KG1 (cell line): ENCODE measurements at places on chromosomes 5 and 9.

DNA sequence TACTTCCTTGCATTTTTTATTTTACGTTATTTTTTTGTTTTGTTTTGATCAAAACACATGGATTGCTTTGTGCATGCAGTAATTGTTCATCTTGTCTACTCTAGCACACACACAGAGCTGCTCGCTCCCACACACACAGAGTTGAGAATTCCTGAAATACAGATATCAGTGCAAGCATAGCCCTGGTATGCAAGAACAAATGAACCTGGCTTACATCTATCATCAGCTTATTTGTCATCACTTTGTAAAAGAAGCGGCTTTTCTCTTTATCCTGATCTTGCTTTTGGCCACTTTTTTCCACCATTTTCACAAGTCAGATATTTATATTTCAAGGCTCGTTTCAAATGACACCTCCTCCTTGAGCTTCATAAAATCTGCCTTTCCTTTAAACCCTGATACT is 1435.7 kb downstream of the MAT2B start:
- DNase-seq, result no peak

DNA sequence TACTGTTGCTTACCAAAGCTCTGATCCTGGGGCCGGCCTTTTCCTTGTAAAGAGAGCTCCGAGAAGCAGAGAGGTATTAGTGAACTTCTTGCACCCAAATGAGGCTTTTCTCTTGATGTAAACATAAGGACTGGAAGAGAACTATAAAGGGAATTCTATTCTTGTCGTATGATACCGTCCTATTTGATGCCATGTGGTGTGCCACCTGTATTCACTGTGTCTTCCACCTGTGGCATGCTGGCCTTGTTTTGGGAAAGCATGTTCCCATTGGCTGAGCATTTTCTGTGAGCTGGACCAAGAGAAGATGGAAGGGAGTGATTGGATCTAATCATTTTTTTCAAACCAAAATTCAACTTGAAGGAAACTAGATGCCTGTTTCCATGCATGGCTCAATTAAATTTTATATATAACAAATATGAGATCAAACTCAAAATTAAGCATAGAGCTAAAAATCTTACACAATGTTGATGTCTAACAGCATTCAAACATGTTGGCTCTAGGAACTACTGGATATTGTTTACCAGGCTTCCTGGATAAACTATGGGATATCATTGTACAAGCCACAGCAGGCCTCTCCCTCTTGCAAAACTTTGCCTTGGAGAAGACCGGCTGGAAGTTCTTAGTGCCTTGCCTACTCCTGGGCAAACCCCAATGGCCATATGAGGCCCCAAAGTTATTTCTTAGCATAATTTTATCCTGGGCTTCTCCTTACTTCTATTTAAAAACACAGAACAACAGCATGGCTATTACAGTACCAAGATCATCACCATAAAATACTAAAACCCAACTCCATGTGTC is 115.3 kb downstream of the TSSK1B start:
- no peak for DNase-seq

- no peak for DNase-seq
These were observed 764.2 kb upstream of the ZNF608 start for GRCh38 chr5:125510651-125511050.

- no peak for DNase-seq
These were observed 131.6 kb upstream of the RASA1 start for GRCh38 chr5:87136096-87136495.

DNA sequence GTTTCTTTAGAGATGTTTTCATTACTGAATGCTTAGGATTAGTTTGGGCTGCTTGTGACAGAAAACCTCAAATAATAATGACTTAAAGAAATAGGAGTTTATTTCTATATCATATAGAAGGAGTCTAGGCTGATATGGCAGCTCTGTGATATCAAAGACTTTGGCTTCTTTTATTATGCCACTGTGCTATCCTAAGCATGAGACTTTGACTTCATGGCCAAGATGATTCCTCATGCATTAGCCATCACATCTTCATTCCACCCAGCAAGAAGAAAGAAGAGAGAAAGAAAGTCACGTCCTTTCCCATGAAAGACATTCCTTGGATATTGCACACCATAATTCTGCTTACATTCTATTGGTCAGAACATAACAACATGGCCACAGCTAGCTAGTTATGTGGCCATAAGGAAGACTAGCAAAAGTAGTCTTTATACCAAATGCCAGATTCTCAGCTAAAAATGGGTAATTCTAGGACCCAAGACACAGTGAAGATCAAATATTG is 76.2 kb downstream of the DAPK1 start:
- DNase-seq, result no peak

DNA sequence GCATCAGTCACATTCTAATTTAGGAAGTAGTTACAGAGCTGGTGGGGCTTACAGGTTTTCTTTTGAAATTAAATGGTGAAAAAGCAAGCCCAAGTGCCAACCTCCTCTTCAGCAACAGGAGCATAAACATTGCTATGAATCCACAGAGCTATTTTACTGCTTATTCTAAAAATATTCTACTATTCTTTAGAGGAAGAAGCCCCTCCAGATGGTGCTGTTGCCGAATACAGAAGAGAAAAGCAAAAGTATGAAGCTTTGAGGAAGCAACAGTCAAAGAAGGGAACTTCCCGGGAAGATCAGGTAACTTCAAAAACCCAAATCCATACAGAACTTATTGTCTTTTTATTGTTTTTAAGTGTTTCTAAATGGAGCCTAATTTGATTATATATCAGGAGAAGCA is 202.8 kb downstream of the CWC27 start:
- no peak for DNase-seq

GRCh38 chr5:79731775-79732174 is 42.1 kb downstream of the CMYA5 start:
- no peak for DNase-seq

DNA sequence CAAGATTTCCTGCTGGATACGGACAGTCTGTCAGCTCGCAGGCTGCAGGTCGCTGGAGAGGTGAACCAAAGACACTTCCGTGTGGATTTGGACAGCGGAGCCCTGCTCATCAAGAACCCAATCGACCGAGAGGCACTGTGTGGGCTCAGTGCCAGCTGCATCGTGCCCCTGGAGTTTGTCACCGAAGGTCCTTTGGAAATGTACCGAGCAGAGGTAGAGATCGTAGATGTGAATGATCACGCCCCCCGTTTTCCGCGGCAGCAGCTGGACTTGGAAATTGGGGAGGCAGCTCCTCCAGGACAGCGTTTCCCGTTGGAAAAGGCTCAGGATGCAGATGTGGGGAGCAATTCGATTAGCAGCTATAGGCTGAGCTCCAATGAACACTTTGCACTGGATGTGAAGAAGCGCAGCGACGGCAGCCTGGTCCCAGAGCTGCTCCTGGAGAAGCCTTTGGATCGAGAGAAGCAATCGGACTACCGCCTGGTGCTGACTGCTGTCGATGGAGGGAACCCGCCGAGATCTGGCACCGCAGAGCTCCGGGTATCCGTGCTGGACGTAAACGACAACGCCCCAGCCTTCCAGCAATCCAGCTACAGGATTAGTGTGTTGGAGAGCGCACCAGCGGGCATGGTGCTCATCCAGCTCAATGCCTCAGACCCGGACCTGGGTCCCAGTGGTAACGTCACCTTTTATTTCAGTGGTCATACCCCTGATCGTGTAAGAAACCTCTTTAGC is 658 bp downstream of the PCDHGC4 start:
- DNase-seq, result no peak

DNA sequence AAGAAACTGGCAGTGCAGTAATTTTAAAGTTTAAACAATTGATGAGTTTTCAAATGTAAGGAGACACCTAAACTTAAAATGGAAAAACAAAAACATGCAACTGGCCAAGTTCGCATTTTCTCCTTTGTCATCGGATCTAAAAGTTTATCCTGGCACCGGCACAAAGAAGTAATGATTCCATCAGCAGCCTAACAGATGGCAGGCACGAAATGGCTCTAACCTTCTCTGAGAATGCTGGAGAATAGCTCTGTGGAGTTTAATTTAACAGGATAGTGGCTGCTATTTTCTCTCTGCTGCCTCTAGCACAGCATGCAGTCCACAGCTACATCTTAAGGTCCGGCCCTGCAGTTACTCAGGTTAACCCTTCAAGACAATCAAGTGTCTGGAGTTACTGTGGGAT is 82.2 kb downstream of the PRELID2 start:
- DNase-seq, result no peak

GRCh38 chr9:81620002-81620390 is 69.4 kb downstream of the TLE1 start:
- DNase-seq, result peak; percentile 7

- no peak for DNase-seq
These were observed 38.7 kb upstream of the SLC36A1 start for GRCh38 chr5:151408591-151409230.

DNA sequence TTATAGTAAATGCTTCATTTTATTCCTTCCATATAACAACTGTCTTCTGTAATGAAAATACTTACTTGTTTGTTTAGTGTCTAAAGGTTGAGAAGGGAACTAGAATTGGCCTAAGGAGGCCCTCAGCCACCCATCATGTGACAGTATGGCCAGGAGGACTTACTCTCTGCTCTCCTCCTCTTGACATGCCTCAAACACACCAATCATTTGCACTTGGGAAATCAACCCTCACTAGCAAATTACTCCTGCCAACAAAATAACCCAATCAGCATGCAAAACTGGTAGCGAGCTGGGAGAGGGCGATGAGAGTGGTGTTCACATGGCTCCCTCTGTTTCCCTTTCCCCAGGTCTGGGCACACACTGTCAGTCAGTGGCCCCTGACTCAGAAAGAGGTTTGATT is 58.6 kb upstream of the MEF2C start:
- no peak for DNase-seq

DNA sequence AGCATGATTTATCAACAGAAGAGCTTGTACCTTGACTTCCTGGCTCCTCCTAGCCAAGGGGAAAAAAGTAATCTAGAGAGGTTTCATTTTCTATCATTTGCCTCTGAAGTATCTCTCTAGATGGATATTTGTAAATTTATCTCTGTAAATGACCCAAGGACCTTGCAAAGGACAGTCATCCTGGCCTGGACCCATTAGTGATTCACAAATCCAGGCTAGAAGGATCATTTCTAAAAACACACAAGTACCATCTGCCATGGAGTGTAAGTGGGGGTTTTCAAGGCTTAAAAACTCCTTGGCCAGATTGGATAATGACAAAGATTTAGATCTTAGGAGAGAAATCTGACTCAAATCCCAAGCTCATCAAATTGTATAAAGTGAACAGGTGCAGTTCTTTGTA is 8.1 kb downstream of the TTC23L start:
- DNase-seq, result no peak

- no peak for DNase-seq
These were observed 406.4 kb downstream of the HTR1A start for GRCh38 chr5:63555874-63556273.

- DNase-seq, result no peak
These were observed 216.8 kb upstream of the TBC1D2 start for GRCh38 chr9:98472216-98472615.

GRCh38 chr9:121636341-121636865 is 15.0 kb upstream of the DAB2IP start:
- no peak for DNase-seq

DNA sequence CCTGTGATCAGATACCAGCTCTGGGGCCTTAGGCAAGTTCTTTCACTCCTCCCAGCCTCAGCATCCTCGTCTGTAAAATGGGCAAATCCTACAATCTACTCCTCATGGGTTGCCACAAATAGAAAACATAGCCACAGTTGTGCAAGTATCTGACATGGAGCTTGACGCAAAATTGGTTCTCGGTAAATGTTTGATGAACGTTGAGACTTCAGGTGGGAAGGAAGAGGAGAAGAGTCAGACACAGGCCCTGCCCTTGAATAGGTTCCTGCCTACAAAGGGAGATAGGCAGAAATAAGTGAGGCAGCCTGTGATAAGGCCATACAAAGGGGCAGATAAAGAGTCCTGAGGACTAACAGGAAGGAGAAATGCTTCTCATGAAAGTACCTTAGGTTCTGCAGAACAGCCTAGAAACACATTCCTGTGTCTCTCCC is 26.1 kb upstream of the CPEB4 start:
- DNase-seq, result no peak

DNA sequence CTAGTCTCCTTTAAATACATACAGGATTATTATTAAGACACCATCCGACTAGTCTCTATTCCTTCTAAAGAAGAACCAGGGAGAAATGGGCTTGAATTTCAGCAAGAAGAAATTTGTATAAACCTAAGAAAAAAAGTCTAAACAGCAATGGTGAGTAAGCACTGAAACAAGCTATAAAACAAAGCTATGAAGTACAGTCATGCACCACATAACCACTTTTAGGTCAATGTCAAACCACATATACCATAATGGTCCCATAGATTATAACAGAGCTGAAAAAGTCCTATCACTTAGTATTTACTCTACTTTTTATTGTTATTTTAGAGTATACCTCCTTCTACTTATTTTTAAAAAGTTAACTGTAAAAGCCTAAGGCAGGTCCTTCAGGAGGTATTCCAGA is 102.0 kb upstream of the NFIB start:
- no peak for DNase-seq

DNA sequence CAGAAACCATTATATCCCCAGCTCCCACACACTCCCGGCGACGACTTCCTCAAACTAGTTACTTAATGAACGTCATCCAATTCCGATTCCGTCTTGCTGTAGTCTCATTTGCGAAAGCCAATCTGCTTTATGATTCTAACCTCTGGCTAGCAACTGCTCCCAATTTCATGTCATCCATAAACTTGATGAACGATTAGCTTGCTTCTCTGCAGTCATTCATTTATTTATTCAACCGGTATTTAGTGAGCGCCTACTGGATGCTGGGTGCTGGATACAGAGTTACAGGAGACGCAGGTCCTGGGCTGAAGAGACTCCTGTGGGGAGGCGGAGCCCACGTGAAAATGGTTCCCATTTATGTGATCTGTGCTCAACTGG is 46.2 kb downstream of the TSPAN17 start:
- DNase-seq, result no peak

- no peak for DNase-seq
These were observed 62.5 kb downstream of the EXOSC2 start for GRCh38 chr9:130756037-130756436.

GRCh38 chr5:148091991-148092964 is 28.5 kb downstream of the SPINK5 start:
- DNase-seq, result no peak

GRCh38 chr9:133352635-133353340 is 3.5 kb downstream of the SURF1 start:
- no peak for DNase-seq

- DNase-seq, result no peak
These were observed 2.1 kb downstream of the MXD3 start for GRCh38 chr5:177309351-177310191.

- no peak for DNase-seq
These were observed 113.4 kb downstream of the PAPPA start for GRCh38 chr9:116267021-116267420.

DNA sequence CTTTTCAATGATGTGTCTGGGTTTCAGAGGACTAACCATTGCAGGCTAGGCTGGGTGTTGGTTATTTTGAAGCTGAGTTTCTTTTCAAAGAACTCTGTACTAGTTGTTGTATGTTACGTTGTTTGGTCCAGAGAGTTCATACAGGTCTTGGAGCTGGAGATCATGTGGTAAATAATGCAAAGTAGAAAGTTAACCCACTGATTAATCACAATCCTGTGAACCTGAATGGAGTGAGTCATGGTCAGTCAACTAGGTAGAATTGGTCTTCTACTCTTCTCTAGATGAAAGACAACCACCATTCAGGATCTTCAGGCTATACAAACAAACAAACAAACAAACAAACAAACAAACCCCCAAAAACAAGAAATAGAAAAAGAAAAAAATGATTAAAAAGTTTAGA is 388.9 kb upstream of the ACTBL2 start:
- no peak for DNase-seq
